ENCODE measurements at places on chromosomes 11 and 22. TPM values are rescaled to one million over a fixed set of nuclear protein-coding genes. Genes with fewer than 3 reads are reported as not detected.

RBM14 gene
- 84.5 TPM for total RNA-seq

- DNase-seq, result peak; percentile 74
Measured at GRCh38 chr22:22342697-22343580, 98.4 kb downstream of the VPREB1 start.

SUSD2 gene
- total RNA-seq, result 2.0 TPM

DNA sequence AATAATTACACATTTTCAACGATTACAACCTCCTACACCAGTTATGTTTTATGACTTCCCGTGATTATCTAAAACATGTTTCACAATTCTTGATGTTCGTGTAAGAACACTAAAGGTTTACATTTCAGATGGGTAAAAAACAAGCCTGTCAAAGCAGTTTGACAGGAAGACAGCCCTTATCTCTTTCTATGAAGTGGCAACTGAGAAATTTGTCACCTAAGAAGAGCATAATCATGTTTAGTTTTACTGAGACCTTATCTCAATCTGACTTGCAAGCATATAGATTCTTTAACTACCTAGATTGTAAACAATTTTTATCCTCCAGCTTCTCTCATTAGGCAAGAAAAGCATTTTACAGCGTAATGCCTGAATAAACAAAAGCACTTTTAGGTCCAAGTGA is 218.4 kb upstream of the ZBED5 start:
- DNase-seq, result no peak

- no peak for DNase-seq
Measured at GRCh38 chr11:111408789-111409727, 30.0 kb upstream of the POU2AF1 start.

GRCh38 chr11:114384487-114384886 is 15.8 kb downstream of the C11orf71 start:
- no peak for DNase-seq

GRCh38 chr11:36376888-36377758 is 81.0 kb downstream of the PRR5L start:
- DNase-seq, result peak; percentile 46

SIK2 gene
- total RNA-seq, result 27.6 TPM

- DNase-seq, result no peak
Measured at GRCh38 chr11:9817191-9817590, 153.3 kb downstream of the SWAP70 start.

DNA sequence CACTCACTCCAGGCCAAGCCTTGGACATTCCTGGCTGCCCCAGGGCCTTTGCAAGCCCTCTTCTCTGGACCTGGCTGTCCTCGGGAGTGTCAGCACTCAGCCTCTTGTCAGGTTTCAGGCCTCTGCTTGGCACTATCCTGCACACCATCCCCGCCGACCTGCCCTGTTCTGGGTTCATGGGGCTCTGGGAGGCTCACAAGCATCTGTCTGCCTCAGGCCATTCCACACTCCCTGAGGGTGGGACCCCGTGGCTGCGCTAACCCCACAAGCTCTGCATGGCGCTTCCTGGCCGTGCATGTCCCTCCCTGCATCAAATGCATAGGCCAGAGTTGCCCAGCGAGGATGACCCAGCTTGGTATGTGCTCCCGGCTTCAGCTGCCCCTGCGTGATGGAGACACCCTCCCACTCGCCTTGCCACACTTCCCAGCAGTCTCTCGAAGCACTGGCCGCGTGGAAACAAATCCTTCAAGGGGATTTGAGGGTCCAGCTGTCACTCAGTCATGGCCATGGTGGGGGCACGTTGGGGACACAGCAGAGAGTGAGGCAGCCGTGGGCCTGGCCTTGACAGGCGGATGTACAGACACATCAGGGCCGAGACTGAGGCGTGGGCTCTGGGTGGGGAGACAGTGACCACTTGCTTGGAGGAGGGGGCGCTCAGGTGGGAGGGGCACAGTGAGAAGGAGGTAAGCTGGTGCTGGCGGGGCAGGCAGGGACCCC is 87.3 kb downstream of the KCNQ1 start:
- DNase-seq, result no peak

C22orf23 gene
- total RNA-seq, result not detected

GRCh38 chr11:109667719-109668118 is 245.7 kb downstream of the C11orf87 start:
- DNase-seq, result no peak

DNA sequence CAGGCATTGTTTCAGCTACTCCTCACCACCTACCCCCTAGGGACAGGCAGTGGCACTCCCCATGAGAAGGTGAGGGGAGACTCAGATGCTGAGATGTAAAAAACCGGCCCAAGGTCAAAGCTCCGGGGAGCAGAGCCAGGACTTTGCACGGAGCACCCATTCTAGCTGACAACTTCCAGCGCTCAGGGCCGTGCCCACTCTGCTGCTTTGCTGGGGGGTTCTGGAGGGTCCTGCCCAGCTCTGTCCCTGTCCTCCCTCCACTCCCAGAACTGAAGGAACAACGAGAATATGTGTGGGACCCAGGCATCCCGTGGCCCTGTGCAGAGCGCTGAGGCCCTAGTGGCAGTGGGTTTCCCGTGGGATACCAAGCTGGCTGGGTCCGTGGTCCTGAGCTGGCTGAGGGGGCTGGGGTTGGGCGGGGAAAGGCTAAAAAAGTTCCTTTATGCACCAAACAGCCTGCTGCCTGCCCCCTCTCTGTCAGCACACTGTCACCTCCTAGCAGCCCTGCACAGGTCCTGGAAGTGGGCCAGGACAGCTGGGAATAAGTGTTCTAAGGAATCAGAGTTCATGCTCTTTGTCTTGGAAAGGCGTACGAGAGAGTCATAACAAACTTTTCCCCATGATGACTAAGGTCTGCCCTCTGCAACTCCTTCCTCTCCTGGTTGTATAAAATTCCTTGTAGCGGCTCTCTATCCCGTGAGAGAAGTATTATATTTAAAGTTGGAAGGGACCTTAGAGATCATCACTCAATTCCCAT is 1.9 kb downstream of the MS4A10 start:
- no peak for DNase-seq

DNA sequence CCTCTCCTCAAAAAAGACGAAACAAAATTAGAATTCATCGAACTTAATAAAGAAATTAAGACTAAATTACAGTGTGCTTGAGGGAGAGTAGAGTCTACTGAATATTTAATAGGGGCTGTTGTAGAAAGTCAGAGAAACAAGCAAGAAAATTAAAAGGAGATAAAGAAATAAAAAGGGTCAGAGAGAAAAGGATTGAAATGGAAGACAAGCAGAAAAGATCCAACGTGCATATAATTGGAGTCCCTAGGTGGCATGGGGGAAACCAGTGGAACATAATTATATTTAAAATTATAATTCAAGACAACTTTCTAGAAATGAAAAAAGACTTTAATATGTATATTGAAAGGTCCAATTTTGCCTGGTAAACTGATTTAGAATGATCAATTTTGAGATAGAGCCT is 74.3 kb downstream of the ACER3 start:
- no peak for DNase-seq

LRRC74B gene
- not detected for total RNA-seq

DNA sequence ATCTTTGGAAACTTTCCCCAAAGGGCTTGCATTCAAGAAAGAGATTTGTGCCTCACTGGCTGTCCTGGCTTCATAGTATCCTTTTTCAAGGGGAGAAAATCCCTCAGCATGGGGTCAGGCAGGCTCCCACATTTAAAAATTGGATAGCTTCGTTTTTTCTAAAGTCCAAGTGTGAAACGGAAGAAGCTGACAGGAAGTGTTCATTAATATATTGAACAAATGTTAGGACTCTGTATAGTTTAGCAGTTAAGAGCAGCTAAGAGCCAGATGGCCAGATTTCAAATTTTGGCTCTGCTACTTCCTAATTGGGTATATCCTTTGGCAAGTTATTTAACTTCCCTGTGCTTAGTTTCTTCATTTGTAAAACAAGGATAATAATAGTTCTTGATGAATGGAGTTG is 354.9 kb upstream of the FAT3 start:
- no peak for DNase-seq

DNA sequence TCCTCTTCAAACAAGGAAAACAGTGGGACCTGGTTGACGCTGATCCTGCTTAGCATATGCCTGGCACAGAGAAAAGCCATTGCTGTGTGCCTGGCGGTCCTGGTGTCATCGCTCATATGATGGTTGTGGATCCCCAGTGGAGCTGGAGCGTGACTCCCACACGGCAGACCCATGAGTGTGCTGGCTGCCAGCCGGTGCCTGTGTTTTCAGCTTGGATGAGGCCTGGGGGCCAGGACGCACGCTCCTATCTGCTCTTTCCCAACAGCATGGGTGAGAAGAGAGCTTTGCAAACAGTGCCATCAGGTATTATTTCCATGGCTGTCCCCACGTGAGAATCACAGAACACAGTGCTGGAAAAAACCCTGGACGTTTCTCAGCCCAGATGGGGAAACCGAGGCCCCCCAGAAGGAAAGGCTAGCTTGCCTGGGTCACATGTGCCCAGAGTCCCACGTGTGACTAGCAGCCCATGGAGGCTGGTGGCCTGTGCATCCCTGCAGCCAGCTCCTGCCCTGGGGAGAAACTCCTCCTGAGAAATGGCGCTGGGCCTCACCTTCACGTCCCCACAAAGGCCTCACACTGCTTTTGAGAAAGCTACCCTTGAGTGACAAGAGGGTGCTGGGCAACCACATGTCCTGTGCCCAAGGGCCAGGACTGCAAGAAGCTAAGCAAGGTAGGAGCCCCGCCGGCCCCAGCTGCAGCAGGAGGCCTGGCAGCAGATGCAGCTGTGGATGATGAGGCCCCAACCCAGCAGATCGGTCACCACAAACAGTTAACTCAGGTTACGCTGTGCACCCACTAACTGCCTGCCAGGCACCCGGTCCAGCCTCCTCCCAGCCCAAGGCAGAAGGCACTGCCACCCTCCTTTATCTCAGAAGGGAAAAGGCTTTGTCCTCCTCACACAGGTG is 4.2 kb downstream of the CDKN1C start:
- no peak for DNase-seq

DNA sequence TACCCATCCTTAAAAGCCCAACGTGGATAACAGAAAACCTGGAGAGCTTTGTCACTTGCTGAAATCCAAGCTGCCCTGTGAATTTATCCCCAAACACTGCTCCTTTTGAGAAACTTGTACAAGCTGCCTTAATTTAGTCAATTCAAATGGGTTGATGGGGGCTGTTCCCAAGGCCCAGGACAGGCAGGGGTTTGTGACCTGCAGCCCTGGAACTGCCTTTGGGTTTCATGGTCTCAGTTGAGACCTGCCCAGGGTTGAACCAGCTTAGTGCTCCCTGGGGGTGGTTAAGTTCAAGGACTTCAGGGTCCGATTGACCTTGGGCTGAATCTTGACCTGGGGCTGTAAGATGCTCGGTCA is 112.1 kb upstream of the OR4B1 start:
- DNase-seq, result no peak

DNA sequence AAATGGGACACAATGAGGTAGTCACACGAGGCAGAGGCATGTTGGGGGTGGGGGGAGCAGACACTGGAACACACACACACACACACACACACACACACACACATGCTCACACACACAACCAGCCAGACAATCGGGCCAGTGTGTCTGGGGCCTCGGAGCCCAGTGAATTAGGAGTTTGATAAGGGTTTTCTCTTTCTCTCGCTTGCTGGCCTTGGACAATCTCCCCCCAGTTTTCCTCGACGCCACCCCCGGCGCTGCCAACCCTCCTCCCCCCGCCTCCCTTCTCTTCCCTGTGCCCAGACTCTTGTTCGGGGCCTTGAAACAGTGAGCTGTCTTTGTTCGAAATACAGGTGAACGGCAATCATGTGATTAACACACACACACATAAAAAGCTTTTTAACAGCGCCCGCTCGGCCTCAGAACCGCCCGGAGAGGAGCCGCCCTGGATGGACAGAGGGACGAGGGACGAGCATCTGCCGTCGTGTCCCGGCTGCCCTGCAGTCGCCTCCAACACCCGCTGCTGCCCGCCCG is 1.5 kb upstream of the SOX10 start:
- DNase-seq, result no peak

GRCh38 chr11:95257456-95257971 is 26.5 kb upstream of the SESN3 start:
- DNase-seq, result no peak

MS4A15 gene
- total RNA-seq, result not detected

DNA sequence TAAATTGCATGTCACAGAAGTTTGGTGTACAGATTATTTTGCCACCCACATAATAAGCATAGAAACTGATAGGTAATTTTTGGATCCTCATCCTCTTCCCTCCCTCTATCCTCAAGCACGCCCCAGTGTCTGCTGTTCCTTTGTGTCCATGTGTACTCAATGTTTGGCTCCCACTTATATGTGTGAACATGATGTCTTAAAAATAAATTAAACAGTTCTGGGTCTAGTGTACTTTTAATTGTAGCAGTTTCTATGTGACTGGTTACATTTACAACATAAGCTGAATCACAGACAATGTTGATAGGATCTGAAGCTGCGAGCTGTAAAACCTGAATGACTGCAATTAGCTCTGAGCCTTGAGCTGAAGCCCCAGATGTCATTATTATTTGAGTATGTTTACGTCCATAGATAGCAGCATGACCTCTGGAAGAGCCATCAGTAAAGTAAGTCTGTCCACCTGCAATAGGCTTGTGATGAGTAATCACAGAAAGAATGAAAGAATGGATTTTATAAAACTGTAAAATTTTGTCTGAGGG is 29.7 kb downstream of the OR10A6 start:
- DNase-seq, result no peak

- no peak for DNase-seq
Measured at GRCh38 chr11:1502168-1502953, 15.8 kb upstream of the MOB2 start.

- no peak for DNase-seq
Measured at GRCh38 chr22:26891429-26891828, 234.0 kb downstream of the MIAT start.

- DNase-seq, result peak; percentile 59
Measured at GRCh38 chr11:77082838-77083565, 16.2 kb downstream of the CAPN5 start.

DNA sequence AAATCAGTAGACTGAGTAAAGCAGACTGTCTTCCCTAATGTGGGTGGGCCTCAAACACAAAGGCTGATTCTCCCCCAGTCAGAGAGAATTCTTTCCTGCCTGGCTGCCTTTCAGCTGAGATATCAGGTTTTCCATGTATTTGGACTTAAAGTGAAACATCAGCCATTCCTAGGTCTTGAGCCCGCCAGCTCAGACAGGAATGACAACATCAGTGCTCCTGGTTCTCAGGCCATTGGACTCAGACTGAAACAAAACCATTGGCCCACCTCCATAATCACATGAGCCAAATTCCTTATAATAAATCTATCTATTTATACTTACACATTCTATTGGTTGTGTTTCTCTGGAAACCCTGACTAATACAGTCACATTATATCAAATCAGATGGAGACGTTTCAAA is 56.7 kb upstream of the CLPB start:
- DNase-seq, result no peak

Measured in mucosa of gallbladder (tissue), 1 donor.